ENCODE measurements at places on chromosomes 6 and 20. TPM values are rescaled to one million over a fixed set of nuclear protein-coding genes. Genes with fewer than 3 reads are reported as not detected.

DNA sequence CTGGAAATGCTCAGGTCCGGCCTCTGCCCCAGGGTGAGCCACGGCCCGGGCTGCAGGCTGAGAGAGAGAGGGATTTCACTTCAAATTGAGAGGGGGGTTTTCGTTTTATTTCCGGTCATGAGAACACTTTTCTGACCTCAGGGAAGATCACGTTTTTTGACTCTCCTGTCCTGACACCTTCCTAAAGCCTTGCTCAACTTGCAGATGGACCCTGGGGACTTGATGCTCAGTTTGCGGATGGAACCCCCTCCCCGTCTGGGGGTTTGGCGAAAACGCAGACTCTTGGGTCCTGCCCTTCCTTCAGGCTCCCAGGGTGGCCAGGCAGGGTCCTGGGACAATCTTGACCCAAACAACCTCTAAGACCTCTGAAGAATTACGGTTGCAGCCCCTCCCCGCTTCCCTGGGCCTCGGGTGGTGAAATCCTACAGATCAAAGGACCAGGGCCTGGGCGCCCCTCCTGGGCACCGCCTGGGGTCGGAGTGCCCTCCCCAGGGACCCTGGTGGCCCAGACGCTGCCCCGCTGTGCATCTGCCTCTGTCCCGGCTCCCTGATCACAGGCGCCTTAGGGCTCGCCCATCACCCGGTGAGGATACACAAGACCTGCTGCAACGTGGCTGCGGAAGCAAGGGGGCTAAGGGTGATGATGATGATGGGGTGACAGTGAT, 148.2 kb downstream of the ERMARD start:
- DNase-seq: no peak

DNA sequence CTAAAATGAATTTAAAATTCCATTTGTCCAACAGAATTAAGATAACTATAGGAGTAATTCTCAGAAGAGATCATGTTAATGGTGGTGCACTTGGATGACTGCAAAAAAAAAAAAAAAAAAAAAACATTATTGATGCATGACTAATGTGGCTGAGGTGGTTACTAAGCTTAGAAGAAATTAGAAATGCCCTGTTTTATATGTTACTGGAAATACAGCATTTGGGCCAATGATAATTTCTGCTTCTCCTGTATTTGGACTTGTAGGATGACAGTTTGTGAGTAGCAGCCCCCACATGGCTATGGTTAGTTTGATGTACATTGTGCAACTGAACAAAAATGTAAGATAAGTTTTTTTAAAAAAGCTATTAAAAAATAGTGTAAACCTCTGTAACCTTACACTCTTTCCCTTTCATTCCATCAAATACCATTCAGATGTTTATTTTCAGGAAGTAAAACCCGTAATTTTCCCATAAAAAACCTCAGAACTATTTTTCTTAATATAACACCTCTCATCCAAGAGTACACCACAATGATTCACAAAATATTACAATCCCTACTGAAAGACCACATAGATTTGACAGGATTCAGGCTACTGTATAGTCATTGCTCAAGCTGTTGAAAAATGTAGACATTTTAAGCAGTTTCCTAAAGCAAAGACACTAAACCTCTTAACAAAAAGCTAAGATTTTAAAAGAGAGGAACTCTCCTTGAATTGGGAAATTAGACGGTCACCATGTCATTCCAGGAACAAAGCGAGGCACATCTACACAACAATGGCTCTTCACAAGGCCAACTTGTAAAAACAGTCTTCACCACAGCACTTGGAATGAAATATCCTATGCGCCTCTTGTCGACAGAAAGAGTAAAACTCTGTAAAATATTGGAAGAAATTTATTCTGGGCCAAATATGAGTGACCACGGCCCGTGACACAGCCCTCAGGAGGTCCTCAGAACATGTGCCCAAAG, 83.0 kb downstream of the WDR27 start:
- no peak for DNase-seq

GRCh38 chr6:23635150-23635549, 490.9 kb upstream of the NRSN1 start:
- no peak for DNase-seq

The CALHM5 gene
- total RNA-seq: not detected

GRCh38 chr6:5305968-5306626, 44.8 kb downstream of the FARS2 start:
- no peak for DNase-seq

The ZC2HC1B gene
- total RNA-seq: not detected

The TP53TG5 gene
- not detected for total RNA-seq

Data from T-helper 17 cell (primary cell).